ENCODE measurements at places on chromosomes 2 and 18.

DNA sequence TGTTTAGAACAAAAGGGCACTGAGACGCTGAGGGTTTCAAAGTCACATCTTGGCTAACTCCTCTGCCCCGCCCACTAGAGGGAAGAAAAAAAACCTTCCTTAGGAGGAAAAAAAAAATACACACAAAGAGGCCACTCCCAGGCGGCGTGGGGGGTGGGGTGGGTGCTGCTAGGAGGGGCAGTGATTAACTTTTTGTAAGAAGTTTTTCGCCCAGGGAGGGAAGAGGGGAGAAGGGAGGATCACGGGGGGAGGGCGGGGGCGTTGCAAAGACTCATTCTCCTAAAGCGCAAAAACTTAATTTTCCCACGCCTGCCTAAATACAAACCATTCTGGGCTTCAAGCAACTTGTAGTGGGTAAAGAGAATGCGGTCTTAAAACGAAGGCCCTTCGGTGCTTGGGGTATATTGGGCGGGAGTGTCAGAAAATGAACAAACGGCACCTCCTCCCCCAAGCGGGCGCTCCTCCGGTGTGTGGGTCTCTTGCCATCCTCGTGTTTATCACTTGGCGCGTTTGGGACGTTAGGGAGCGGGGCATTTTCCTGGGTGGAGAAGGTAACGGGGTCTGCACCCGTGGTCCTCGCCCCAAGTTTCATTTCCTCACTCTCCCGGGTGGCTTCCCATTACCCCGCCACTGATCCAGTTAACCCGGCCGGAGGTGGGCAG, 1.7 kb downstream of the CXCR4 start:
- DNase-seq, result peak; percentile 84

DNA sequence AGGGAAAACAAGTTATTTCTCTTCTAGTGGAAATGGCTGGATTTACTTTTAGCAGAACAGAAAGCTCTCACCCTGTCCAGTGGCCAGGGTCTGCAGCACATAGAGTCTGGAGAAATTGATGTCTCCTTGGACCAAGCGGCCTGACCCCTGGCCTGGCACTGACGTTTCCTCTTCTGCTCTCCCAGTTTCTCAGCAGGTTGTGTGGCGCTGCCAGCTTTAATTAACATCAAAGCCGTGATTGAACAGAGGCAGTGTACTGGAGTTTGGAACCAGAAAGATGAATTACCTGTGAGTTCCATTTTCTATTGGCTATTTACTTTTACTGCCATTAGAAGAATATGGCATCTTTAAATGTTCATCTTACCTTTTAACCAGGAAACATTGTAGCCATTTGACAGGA, 20.9 kb downstream of the CD8A start:
- DNase-seq, result no peak

DNA sequence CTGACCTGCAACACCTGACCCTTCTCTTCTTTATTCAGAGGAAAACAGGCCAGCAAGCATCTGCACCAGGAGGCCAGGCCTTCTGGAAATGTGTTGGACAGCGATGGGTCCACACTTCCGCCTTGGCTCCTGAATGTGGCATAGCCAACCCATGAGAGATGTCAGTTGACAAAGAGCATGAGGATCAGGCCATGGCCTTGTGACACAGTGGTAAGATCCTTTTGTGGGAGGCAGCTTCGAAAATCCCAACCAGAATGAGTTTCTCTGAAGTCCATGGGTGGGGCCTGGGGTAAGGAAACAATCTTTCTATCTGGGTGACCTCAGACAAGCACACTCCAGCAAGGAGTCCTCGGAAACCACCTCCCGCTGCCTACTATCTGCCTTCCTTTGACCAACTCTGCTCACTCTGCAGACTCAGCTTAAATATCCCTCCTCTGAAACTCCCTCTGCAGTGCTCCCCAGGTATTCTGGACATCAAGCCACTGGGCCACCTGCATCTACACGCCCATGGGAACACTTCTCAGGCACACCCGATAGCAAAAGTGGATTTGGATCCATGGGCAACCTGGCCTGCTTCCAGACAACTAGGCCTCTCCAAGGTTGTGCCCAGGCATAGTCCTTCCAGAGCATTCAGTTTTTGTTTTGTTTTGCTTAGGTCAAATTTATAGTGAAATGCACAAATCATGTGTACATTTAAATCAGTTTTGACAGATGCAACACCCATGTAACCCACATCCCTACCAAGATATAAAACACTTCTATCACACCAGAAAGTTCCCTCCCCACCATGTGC, 3.6 kb upstream of the SH2D6 start:
- DNase-seq, result no peak

DNA sequence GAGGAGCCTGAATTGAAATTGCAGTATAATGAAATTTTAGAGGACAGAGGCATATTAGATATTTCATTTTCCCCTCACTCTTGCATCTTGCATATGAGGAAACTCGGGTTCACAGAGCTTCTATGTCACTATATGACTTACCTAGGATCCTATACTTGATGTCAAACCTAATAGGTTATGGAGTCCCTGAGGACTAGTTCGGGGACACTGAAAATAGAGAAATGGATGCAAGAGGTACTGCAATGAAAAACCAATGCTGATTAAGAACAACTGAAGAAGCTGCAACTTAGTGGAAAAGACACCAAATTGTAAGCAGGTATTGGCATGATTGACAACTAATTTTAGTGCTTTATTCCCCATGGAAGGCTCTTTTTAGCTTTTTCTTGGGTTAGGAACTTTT, 210.1 kb downstream of the IKZF2 start:
- DNase-seq, result no peak

GRCh38 chr2:199739413-199740110, 111.4 kb downstream of the FTCDNL1 start:
- DNase-seq, result peak; percentile 61

GRCh38 chr18:32095192-32095899, 3.7 kb downstream of the RNF138 start:
- no peak for DNase-seq

- no peak for DNase-seq
Observed at GRCh38 chr2:190031969-190032618, 30.4 kb downstream of the MSTN start.

- DNase-seq, result no peak
Observed at GRCh38 chr2:119250718-119251290, 27.2 kb downstream of the STEAP3 start.

- DNase-seq, result no peak
Observed at GRCh38 chr2:128714285-128714684, 395.6 kb upstream of the HS6ST1 start.

DNA sequence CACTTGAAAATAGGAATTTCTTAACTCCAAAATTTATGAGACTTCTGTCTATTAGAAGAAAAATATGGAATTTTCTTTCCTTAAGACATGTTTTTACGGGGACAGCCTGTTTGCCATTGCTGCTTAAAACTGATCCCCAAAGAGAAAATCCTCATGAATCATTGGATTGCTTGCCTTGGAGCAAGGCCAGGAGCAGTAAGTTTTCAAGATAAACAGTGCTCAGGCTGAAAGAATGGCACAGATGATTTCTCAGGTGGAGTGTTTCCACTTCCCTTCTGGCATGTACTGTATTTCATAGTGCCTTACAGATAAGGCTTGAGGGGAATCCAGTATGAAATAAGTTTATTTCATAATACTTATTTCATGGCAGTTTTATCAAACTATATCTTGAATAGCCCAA, 74.3 kb upstream of the MMADHC start:
- no peak for DNase-seq

DNA sequence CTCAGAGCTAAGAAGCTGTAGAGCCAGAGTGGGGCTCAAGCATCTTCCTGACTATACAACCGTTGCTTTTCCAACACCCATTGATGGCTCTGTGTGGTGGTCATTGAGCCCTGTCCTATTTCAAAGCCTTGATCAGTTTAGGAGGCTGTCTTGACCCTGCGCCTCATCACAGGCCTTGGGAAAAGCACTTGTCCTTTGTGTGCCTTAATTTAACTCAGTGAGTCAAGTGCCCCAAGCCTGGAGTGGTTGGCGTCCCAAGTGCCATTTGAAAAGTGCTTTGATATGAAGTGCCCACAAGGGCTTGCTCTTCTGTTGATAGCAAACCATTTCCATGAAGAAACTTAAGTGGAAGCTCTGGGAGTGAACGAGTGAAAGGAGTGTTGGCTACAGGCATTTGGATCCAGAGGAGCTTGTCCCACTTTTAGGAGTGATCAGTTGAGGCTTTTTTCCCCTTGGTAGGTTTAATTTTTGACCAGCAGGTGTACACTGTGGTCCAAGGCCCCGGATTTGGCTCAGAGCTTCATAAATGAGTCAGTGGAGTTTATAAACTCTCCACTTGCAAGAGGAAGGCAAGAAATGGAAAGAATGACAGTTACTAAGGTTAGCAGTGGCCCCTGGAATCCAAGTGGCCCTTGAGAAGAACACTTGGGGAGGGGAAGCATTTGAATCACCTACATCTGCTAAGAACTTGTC, 50.3 kb downstream of the ACTR2 start:
- DNase-seq, result no peak

DNA sequence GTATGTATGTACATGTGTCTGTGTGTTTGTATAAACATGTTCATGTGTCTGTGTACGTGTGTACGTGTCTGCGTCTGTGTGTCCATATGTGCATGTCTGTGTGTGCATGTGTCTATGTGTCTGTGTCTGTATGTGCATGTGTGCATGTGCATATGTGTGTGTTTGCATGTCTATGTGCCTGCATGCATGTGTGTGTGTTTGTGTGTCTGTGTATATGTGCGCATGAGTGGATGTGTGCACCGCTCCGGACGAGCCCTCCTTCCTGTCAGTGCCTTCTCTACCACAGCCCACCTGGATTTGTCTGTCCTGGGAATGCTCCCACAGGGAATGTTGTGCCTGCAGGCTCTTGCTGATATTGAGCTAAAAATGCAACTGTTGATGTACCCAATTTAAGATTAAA, 113.3 kb upstream of the EPC2 start:
- DNase-seq, result no peak

GRCh38 chr2:70084973-70085710, 2.1 kb upstream of the PCBP1 start:
- DNase-seq, result peak; percentile 69

GRCh38 chr2:53886406-53887280, 26.9 kb upstream of the GPR75 start:
- DNase-seq, result no peak

DNA sequence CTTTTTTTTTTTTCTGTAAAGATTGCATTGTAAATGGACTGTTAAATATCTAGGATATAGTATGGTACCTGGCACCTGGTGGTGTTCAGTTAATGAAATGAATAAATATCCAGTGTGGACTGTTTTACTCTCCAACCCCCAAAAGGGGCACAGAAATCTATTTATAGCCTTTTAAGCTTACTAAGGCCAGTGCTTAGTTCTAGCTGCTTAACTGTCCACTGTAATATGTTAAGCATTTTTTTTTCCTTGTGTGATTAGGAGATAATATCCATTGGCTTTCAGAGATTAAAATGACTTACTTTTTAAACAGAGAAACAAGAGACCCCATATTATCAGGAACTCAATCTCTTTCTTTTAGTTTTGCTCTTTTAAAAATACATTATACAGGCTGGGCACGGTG, 84.4 kb downstream of the ZNF532 start:
- DNase-seq, result no peak

DNA sequence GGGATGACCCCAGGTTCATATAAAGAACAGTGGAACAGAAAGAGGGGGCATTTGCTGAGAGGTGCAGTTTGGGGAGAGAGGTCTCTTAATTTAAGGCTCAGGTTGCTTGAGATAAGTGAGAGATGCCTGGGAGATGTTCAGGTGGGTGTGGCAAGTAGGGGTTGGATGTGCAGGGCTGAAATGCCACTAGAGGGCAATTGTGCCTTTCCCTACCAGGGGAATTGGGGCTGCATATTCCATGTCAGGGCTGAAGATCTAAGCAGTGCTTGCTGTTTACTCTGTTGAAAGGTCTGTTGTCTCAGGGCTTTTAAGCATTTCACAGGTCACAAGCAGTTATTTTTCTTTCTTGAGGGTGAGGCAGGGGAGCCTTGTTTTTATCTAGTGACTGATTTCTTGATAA, 7.8 kb downstream of the CCDC85A start:
- no peak for DNase-seq

GRCh38 chr2:14554849-14555545, 77.5 kb upstream of the LRATD1 start:
- no peak for DNase-seq

- no peak for DNase-seq
Observed at GRCh38 chr18:42883169-42883568, 232.3 kb downstream of the RIT2 start.

DNA sequence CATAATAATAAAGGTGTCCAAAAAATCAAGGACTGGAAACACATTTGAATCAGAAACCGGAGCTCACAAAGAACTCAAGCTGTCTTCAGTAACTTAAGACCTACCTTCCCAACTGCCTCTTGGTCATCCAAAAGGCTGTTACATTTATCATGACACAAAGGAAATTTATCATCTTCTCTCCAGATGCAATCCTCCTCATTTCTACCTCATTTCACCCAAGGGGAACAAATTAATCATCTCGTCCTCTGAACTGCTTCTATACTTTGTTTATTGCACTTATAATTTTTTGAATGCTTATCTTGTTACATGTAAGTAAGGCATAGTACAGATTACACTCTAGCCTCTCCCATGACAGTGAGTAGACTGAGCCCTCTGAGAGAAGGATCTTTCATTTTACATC, 105.1 kb upstream of the RGPD4 start:
- no peak for DNase-seq

GRCh38 chr2:29450596-29451222, 335.5 kb downstream of the CLIP4 start:
- DNase-seq, result no peak

- no peak for DNase-seq
Observed at GRCh38 chr2:175889701-175890302, 112.3 kb downstream of the LNPK start.

DNA sequence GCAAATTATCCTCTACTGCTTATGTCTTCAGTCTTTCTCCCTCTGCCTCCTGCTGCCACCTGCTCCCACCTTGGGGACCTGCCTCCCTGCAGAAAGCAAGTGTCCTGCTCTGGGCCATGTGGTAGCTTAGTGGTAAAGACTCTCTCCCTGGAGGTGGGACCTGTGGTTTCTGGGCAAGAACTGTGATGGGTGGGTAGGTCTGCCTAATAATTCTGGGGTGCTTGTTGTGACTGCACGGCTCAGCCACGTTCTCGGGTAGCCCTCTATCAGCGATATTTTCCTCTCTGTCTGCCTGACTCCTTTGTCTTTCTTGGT, 16.4 kb upstream of the CD28 start:
- DNase-seq, result no peak

DNA sequence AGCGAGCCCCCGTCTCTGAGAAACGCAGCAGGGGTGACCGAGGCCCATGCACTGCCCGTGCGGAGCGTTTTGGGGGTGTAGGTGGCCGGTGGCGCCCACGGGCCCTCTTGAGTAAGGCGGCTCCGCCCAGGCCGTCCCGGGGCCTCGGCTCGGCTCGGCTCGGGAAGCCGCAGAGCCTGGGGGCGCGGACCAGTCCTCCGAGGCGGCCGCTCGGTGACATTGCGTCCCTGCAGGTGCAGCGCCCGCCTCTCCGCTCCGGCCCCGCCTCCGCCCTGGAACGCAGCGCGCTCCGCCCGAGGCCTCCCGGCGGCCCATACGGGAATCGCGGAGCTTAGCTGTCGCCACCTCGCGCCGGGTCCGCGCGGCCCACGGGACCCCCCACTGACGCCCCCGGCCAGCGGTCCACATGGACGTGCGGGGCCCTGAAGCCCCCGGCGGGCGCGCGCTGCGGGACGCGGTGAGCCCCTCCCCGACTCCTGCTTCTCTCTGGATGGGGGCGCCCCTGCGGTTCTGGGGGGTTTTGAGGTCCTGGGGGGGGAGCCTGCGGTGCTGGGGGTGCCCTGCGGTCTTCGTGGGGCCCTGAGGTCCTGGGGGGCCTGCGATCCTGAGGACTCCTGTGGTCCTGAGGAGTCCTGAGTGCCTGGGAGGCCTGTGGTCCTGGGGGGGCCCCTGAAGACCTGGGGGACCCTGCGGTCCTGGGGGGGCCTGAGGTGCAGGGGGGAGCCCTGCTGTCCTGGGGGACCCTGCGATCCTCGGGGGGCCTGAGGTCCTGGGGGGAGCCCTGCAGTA, at the start of gene HSBP1L1:
Gene HSBP1L1 (plus strand): TSS at position 314 of the 789 bp plus-strand sequence. CDS start 93 bp downstream, at position 407.
- DNase-seq, result peak; percentile 63
